ENCODE measurements at places on chromosomes 16 and 17.

DNA sequence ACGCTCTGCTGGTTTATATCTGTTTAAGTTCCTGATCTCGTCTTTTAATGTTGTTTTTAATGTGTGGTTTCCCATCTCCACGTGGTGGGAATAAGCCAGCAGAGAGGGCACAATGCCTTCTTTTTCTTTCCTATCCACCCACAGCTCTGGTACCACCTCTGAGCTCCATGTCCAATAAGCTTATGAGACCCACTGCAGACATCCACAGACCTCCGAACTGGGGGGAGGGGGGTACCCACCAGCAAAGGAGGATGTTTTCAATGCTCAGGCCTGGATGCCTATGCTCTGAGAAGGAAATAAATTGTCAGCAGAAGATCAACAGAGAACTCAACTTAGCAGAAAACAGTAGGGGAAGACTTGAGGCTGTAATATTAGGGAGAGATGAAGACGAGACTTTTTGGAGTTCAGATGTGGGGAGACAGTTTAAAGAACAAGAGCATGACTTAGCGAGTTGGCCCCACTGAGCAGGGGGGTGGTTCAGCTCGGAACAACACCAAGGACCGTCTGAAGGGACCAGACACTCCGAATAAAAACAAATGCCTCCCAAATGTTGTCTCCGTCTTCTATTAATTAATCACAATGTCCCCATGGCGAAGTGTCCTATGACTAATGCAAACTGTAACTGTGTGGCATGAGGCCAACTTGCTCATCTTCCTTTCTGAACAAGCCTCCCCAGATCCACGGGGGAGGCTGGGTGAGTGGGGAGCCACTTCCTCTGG lies 62.7 kb downstream of the GAS7 start:
- H3K27ac ChIP-seq, result no peak overlapping the region
- no peaks in the 10 kb centered on the region for H3K4me1 ChIP-seq
- DNase-seq, result no peak
- H3K27me3 ChIP-seq, result no peaks in the 10 kb centered on the region
- H3K4me3 ChIP-seq, result no peak overlapping the region
- H3K36me3 ChIP-seq, result no peaks in the 10 kb centered on the region

- no peak overlapping the region for H3K27ac ChIP-seq
- peaks cover 23% of the 10 kb centered on the region for H3K4me1 ChIP-seq
- H3K36me3 ChIP-seq, result no peaks in the 10 kb centered on the region
- DNase-seq, result no peak
- H3K4me3 ChIP-seq, result no peak overlapping the region
These were observed 118.9 kb downstream of the AATF start for GRCh38 chr17:37067555-37068111.

DNA sequence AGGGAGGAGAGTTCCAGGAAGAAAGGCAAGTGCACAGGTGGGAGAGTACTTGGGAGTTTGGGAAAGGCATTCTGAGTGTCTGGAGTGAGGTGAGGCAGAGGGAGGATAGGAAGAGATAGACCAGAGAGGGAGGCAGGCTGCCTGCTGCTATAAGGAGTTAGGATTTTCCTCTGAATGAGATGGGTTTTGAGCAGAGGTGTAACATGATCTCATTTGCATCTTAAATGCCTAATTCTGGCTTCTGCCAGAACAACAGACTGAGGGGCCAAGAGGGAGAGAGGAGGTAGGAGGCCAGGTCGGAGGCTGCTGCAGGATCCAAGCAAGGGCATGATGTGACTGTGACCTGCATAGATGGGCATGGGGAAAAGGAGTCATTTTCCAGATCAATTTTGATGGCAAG lies 31.5 kb upstream of the IRX6 start:
- H3K27ac ChIP-seq, result no peak overlapping the region
- no peaks in the 10 kb centered on the region for H3K27me3 ChIP-seq
- no peaks in the 10 kb centered on the region for H3K36me3 ChIP-seq
- no peak for DNase-seq
- H3K4me3 ChIP-seq, result no peak overlapping the region

- no peak for DNase-seq
- no peaks in the 10 kb centered on the region for H3K27me3 ChIP-seq
- H3K4me3 ChIP-seq, result no peak overlapping the region
- no peak overlapping the region for H3K27ac ChIP-seq
- no peaks in the 10 kb centered on the region for H3K36me3 ChIP-seq
These were observed 24.2 kb downstream of the CRISPLD2 start for GRCh38 chr16:84844049-84844350.

DNA sequence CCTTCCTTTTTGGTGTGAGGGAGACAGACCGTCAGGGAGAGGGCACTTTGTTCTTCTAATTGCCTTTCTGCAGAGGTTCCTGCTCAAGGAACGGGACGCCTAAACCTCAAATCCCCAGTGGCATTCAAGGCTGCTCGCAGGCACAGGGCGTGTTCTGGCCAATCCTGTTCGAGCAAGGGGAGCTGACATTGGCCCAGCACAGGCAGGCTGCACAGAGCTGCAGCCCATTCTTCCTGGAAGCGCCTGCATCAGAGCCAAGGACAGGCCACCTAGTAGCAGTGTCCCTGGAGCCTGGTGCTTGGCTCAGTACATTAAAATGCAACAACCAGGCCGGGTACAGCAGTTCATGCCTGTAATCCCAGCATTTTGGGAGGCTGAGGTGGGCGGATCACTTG lies 72.2 kb upstream of the CREBBP start:
- DNase-seq, result no peak
- H3K4me3 ChIP-seq, result no peak overlapping the region
- no peaks in the 10 kb centered on the region for H3K27me3 ChIP-seq
- no peaks in the 10 kb centered on the region for H3K4me1 ChIP-seq
- no peak overlapping the region for H3K27ac ChIP-seq
- no peaks in the 10 kb centered on the region for H3K36me3 ChIP-seq
